ENCODE measurements at places on chromosomes 6 and 20.

DNA sequence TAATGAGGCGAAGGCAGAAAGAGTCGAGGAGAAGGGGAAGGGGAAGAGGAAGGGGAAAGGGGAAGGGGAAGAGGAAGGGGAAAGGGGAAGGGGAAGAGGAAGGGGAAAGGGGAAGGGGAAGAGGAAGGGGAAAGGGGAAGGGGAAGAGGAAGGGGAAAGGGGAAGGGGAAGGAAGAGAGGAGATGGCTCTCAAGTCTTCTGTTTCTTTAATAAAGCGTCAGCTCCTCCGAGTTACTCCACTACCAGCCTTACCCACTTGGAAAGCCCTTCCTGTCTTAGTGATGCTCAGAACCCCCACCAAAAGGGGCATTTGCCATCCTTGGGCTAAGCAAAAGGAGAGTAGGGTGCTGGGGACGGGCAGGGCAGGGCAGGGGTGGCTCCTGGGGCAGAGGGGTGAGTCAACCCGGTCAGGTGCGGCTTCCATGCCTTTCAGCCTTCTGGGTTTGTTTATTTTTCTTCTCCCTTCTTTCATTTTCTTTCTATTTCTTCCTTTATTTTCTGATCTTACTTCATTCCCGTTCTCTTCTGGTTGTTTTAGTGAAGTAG is 476 bp upstream of the CLIC5 start:
- DNase-seq: no peak

- DNase-seq: no peak
These were observed 364.3 kb upstream of the SPTLC3 start for GRCh38 chr20:12644461-12644860.

- DNase-seq: no peak
These were observed 72.1 kb downstream of the TMEM200A start for GRCh38 chr6:130437961-130438360.

- no peak for DNase-seq
These were observed 135.3 kb upstream of the KCNG1 start for GRCh38 chr20:51158226-51158625.

DNA sequence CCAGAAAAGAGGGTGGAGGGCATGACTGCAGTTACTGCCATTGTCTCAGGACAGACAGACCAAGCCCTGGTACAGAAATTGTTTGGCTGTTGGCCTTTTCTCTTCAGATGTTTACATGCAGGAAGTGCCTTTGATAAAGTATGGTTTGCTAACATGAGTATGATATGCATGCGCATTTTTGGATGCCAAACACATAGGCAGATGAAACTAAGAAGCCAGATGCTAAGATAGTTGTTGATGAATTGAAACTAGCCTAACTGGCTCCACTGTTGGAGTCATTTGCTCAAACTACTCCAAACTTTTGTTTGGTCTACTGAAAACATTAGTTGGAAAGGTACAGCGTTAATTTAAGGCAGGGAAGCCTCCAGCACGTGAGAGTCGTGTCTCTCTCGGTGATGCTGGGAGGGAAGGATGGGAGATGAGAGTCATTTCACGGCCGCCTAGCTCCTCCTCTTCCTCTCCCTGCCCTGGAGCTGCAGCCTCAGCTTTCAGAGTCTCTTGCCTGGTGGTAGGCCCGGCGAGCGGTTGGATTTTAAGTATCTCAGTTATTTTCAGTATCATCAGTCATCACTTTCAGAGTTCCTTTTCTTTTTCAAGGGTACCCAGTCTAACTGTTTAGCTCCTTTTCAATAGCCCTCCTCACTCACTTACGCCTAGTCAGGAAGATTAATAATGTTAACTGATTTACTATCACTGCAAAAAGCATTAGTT is 29.7 kb downstream of the RREB1 start:
- DNase-seq: no peak

DNA sequence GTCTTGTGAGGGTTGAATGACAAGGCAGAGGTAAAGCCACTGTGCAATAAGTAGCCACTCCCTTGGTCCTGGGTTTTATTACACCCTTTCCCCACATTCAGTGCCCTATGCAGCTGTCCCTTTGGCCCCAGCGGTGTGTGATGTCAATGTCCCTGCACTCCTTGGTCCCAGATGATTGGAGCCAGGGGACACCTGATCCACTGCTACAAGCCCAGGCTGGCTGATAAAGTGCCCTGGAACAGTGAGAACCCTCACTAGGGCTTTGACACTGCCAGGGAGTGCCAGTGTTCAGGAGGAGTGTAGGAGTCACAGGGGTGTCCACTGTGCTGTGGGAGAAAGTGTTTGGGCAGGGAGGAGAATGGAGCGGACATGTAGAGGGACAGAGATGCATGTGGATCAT is 30.4 kb downstream of the GABRR1 start:
- DNase-seq: no peak

- DNase-seq: no peak
These were observed 18.1 kb upstream of the NOL4L start for GRCh38 chr20:32603046-32603726.

GRCh38 chr6:101202867-101203374 is 190.6 kb upstream of the GRIK2 start:
- DNase-seq: no peak

GRCh38 chr6:105932440-105932839 is 153.7 kb upstream of the PRDM1 start:
- DNase-seq: no peak

- DNase-seq: no peak
These were observed 79.7 kb downstream of the EDN1 start for GRCh38 chr6:12369781-12370262.

GRCh38 chr6:111920578-111920977 is 47.3 kb upstream of the FYN start:
- no peak for DNase-seq

GRCh38 chr6:118905084-118905483 is 11.1 kb downstream of the ASF1A start:
- DNase-seq: no peak

GRCh38 chr6:5159162-5159561 is 74.0 kb downstream of the PPP1R3G start:
- DNase-seq: no peak

DNA sequence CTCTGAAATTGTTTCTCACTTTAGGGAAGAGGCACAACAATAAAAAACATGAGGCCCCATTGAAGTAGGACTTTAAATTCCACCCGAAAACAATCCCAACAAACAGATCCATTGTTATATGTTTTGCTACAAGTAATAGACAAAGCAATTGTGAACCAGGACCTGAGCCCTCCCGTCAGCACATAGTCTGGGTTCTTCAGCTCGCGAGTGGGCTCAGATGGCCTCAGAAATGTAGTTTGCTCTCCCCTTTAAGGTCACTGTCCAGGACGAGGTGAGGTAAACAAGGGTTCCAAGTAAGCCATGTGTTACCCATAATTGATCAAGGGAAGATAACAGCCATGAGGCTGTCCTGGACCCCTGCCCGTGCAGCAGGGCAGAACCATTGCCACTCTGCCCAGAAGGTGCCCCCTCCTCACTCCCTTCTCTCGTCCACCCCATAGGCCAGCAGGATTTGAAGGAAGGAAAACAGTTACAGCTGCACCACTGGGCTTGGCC is 160.1 kb upstream of the QKI start:
- no peak for DNase-seq

GRCh38 chr6:111150577-111150976 is 63.3 kb downstream of the SLC16A10 start:
- peak; percentile 14 for DNase-seq

DNA sequence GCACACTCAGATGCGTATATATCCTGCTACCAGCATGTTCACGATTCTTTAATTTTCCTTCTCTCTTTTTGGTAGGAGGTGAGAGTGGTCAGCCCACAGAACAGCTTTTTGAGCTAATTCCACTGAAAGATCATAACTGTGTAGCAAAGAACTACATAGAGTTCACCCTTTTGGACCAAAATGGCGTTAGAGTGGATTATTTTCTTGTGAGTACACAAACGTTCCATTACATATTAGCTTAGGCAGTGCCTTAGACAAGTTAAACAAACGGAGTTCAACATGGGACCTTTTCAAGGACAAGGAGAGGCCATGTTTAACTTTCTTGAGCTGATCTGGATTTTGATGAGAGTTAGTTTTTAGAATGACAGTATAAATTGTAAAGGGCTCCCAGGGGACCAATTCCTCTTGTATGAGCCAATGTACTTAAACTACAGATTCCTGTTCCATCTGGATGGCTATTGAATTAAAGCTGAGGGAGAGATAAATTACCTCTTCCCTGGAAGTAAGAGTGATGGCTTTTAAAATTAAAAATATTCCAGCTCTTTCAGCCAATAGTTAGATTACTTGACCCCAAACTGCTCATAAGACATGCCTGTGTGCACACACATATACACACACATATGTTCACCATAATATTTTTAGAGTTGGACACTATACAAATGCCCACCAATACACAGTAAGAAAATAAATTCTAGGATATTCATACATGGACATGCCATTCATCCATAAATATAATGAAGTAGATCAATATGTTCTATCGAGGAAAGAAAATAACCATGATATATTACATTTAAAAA is 25.6 kb upstream of the ARMH2 start:
- no peak for DNase-seq

- DNase-seq: no peak
These were observed 61.6 kb upstream of the ADGRG6 start for GRCh38 chr6:142240179-142240578.

GRCh38 chr20:23087587-23088251 is 1.6 kb upstream of the CD93 start:
- no peak for DNase-seq

GRCh38 chr20:61876952-61877728 is 188.5 kb downstream of the TAF4 start:
- no peak for DNase-seq

GRCh38 chr6:18439581-18439980 is 52.4 kb downstream of the RNF144B start:
- no peak for DNase-seq

DNA sequence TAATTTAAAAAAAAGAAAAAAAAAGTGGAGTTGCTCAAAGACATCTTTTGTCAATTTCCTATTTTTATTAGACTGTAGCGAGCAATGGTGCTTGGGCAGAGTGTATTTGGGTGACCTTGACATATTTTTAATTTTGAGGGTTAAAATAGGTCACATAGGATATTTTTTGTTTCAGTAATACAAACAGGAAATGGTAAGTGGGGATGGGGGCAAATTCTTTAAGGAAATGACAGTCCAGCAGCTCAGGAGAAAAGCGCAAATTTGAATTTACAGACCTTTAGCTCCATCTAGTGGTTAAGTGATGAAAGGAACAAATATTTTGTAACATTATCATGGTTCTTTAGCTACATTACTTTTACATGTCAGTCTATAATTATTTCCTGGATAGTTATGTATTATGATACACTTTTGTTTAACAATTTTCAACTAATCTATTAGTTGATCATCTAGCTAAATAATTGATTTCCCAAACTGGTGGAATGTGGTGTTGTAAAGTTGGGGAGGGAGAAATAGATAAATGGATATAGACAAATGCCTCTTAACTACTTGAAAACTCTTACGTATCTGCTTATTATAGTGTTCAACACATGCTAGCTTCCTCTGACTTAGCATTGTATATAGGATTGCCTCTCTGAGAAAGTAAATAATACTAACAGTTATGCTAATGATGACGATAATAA is 10.0 kb downstream of the CITED2 start:
- DNase-seq: peak; percentile 53

Measured in NCI-H1694 (cell line).